ENCODE measurements at places on chromosomes 4 and X.

DNA sequence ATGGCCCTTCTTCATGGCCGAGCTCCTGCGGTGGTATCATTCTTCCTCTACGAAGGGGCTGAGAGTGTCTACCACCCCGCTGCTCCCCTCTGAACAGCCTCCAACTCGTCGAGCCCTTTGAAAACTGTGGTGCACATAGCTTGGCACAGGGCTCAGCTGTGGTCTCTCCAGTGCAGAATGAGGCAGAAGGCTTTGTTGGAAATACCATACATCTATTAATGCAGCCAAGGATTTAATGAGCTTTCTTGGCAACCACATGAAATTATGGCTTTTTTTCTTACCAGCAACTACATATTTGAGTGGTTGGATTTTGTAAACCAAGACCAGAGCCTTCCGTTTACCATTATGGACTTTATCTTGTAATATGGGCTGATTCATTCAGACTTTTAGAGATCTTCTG, 61.7 kb upstream of the CBR4 start:
- no peak for DNase-seq

GRCh38 chr4:96097040-96097607, 257.2 kb downstream of the PDHA2 start:
- DNase-seq, result no peak

DNA sequence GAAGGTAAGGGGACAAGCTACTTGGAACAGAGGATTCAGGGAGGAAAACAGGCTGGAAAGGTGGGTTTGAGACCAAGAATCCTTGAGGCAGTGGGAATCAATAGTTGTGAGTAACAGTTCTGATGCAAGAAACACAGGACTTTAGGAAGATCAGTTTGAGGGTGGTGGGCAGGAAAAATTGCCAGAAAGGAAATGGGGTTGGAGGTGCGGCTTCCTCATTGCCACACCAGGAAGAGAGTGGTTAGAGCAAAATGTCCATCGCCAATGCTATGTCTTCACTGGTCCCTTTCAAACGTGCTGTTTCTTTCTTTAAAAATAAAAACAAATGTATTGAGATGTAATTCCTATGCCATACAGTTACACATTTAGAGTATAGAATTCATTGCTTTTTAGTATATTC, 57.1 kb upstream of the NOCT start:
- DNase-seq, result no peak

DNA sequence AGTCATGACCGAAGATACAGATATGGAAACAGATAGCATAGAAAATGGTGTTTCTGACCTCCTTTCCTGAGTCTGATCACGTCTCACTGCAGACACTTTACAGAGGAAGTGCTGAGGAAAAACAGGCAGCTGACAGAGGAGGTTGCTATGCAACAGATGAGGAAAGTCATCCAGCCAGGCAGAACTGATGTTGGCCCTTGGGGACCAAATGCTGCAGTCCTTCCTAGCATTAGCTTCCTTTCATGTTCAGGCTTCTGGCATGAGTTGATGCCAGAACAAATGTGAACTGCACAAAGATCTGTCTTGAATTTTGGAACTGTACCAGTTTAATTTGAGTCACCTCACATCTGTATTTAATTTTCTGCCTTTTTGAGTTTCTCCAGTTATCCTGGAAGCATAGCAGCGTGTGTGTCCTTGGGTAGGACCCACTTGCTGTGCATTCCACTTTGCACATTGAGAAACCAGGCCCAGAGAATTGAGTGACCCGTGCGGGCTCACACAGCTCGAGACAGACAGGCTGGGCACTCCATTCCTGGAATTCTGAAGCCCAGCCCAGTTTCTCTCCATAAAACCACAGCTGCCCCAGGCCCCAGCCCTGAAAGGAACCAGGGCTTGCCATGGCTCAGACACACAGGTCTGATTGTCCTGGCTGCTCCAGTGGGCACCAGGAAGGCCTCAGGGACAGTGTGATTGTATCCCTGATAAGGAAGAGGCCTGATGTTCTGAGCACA, 1.4 kb upstream of the MAGED1 start:
- no peak for DNase-seq

- DNase-seq, result no peak
These were observed 35.2 kb downstream of the PCDH7 start for GRCh38 chr4:30755346-30755745.

GRCh38 chrX:24332878-24333277, 19.0 kb upstream of the SUPT20HL2 start:
- no peak for DNase-seq

DNA sequence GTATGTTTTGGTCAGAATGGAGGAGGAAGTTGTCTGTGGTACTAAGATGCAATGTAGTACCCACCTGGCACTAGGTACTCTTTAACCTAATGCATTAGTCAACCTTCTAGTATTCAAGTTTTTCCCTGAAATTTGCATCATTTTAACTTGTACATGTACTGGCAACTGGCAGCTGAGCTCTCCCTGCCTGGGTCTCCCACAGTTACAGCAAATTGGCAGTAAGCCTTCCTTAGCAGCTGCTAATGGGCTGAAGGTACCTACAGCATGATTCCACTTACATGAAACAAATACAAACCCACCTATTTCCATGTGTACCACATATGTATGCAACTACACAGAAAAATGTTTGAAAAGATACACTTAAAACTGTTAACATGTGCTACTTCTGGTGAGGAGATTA, 8.1 kb upstream of the KLHL2 start:
- no peak for DNase-seq

DNA sequence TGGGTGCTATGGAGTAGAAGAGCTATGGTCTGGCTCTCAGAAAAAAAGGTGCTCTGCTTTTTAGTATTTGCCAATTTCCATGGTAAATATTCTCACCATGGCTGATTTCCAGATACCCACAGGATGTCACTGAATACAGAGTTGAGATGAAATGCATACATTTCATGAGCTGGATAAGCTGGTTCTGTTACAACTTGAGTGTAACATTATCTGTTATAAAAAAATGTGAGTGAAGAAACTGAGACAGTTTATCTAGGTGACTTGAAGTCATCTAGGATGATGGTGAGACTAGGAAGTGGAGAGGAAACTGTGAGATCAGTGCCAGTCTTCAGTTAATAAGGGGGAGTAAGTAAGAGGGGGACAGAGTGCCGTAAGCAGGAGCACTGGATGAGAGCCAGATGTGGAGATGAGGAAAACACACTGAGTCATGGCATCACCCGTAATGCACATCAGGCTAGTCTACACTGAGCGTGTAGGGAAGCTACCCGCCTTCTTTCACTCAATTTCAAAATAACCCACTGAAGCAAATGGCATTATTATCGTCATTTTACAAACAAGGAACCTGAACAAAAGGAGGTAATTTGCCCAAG, 5.0 kb downstream of the HPSE start:
- no peak for DNase-seq

GRCh38 chrX:54452920-54453319, 12.7 kb downstream of the TSR2 start:
- no peak for DNase-seq

DNA sequence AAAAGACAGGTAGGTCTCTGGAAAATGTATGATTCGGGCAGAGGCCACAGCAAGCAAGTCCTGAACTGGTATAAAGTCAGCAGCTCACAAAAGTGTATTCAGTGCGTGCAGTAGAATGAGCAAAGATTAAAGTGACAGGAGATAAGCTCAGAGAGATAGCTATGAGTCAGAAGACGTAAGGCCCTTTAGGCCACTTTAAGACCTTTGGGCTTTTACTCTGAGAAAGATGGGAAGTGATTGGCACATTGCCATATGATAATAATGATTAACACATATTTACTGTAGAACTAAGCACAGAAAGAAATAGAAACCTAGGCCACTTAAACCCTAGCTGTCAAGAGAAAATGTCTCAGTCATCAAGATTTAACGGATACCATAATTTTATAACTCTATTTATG, 51.7 kb downstream of the TBCK start:
- no peak for DNase-seq

GRCh38 chr4:174314770-174315169, 31.1 kb downstream of the CEP44 start:
- DNase-seq, result no peak

GRCh38 chrX:39258331-39258730, 457.1 kb downstream of the MID1IP1 start:
- no peak for DNase-seq

DNA sequence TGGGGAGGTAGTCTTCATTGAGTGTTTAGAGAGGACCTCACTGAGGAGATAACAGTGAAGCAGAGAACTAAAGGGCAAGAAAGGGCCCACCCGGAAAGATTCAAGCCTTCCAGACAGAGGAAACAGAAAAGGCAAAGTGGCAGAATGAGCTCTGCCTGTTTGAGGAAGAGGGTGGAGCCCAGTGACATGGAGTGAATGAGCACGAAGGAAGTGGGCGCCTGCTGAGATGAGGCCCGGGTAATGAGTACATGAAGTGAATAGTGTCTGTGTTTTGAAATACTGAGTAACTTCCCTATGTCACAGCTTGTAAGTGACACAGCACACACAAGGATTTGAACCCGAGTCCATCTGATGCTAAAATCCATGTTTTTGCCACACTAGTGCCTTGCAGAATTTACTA, 32.5 kb upstream of the TLR2 start:
- DNase-seq, result no peak

- no peak for DNase-seq
These were observed 71.7 kb downstream of the CFAP299 start for GRCh38 chr4:80407246-80407645.

DNA sequence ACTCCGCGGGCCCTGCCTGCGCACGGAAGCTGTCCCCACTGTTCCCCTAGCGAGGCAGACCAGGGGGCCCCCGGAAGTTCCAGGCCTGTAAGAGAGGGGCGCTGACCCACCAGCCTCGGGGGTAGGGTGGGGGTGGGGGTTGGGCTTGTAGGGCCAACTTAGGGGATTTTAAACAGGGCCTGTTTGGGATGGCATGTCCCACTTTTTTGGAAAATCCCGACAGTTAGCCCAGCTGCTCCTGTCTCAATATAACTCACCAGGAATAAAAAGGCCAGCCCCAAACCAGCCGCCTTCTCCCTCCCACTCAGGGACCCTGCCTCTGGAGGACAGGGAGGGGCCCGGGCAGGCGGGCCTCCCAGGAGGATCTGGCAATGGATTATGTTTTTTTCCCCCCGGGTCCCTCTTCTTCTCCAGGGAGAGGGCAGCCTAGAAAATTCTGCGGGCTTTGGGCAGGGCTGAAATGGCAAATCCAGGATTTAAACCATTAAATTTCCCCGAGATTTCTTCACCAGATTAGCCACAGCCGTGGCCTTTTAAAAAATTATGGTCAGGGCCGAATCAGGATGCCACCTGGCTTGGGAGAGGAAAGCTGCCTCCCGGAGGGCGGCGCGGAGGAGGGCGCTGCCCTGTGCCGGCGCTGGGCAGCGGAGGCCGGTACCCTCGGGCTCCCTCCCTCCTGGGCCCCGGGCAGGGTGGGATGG, 957 bp downstream of the PPP2R2C start:
- no peak for DNase-seq

- no peak for DNase-seq
These were observed 98.6 kb upstream of the PLS3 start for GRCh38 chrX:115462406-115462805.

- DNase-seq, result no peak
These were observed 58.6 kb downstream of the COL25A1 start for GRCh38 chr4:109243871-109244270.

GRCh38 chr4:123300222-123301039, 96.2 kb upstream of the SPRY1 start:
- DNase-seq, result no peak

DNA sequence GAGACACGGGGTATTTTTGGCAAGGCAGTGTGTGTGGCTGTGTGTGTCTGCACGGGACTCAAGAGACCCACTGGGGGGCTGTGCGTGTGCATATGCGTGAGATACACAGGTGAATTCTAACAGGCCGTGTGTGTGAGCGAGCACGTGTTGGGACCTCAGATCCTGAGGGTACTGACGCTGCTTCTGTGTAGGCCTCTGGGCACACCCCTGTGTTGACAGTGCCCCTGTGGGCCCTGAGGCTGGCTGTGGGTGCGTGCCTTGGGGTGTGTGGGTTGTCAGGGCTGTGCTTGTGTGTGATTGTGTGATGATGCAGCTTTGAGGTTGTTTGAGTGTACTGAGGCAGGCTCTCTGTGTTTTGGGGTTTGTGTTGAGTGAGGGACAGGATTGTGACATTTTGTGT, 13.9 kb downstream of the FOXP3 start:
- DNase-seq, result no peak

GRCh38 chr4:151687021-151687640, 73.7 kb downstream of the GATB start:
- DNase-seq, result no peak

- no peak for DNase-seq
These were observed 19.3 kb upstream of the SPIN2A start for GRCh38 chrX:57156397-57157049.

GRCh38 chrX:110383414-110383813, 24.8 kb downstream of the RTL9 start:
- no peak for DNase-seq

DNA sequence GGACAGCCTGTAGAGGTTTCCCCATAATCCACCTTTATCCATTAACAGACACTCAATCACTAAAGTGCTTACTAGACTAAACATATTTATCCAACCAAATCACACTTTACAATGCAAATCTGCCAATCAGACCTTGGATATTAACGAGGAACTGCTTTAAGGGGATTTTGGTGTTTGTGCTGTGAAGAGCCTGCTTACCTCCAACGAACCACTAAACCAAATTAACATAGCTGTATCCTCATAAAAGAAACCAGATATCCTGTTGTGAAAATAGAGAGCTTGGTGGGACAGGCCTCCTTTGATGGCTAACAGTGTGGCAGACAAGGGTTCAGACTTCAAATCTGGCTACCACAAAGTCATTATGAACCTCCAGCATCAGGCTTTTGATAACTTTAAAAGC, 252.6 kb upstream of the HAND2 start:
- DNase-seq, result no peak

DNA sequence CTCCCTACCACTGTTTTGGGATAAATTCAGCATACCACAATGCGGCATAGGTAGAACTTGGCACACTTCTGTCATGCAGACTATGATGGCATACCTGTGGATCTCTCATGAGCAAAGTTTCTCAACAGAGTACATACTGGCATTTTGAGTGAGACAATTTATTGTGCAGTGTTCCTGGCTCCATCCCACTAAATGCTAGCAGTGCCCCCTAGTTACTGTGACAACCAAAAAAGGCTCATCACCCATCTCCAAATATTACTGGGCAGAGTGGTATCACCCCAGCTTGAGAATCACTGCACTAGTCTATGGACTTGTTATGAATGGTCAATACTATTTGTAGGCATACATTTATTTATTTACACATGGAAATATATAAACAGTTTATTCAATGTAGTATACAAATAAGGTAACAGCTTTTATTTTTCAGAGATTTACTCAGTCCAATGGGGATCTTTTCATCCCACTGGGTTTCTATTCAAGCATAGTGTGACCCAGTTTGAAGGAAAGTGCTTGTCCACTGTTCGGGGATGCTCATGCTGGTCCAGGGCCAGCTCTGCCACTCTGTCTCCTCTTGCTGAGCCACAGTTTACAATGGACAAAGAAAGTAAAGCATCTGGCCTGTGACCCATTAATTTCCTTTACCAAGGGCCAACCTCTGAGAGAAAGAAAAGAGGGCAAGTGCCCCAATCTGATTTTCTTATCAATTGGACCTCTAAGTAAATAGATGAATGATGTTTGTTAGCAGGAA, 81.0 kb upstream of the IL2 start:
- no peak for DNase-seq

Measured in cerebellar nuclear complex (tissue), 1 donor.